ENCODE measurements at places on chromosomes 7 and 10.

GRCh38 chr10:121823993-121824463 is 103.8 kb downstream of the ATE1 start:
- DNase-seq = no peak

- DNase-seq = no peak
Measured at GRCh38 chr7:90390926-90391325, 12.3 kb upstream of the CLDN12 start.

GRCh38 chr7:27185013-27185853 is at the start of gene HOXA11:
TSS of gene HOXA11 (minus strand) at chr7:27185232. CDS start at chr7:27185144, 88 bp downstream.
- DNase-seq = no peak

DNA sequence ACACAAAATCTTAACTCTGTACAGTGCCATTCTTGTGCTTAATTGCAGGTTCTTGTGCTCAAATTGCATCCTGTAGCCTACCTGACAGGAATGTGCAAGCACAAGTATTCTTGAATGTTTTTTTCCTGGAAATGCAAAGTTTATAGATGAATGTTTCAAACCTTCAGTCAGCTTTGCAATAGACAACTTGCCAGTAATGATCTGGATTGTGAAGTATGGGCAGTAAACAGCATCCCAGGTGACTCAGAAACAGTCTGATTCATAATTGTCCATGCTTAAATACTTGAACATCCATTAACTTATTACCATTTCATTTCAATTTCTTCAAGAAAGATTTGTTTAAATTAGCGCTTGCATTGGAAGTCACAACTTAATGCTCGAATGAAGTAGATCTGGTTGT is 347.2 kb downstream of the SDK1 start:
- DNase-seq = no peak

GRCh38 chr7:143172354-143172753 is 10.9 kb upstream of the TAS2R39 start:
- DNase-seq = no peak

Measured in ecto neural progenitor cell (in vitro differentiated cells).